ENCODE measurements at places on chromosomes 16 and 17.

- DNase-seq: no peak
Measured at GRCh38 chr17:28827672-28828071, 14.9 kb downstream of the FAM222B start.

DNA sequence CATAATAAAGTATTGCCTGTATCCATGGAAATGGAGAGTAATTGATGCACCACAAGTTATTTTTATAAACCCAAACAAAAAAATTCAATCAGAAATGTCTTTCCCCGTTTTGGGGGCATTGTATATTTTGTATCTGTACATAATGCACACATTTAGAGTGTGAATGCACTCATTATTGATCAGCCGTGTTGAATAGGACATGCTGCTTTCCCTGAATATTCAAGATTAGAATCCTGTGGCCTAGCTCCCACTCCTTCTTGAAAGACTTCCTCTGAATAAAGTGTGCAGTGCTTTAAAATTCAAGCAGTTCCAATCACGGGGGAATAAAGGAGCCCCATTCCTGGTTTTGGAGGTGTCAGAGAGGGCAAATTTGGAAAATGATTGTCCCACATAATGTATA lies 103.8 kb upstream of the TOX3 start:
- DNase-seq: no peak

- no peak for DNase-seq
Measured at GRCh38 chr17:28878981-28879380, 18.6 kb downstream of the FLOT2 start.

GRCh38 chr16:70774261-70774660 lies 26.7 kb downstream of the VAC14 start:
- no peak for DNase-seq

GRCh38 chr16:66899945-66900710 lies 18.6 kb downstream of the CDH16 start:
- DNase-seq: no peak

GRCh38 chr16:89442588-89442987 lies 47.8 kb downstream of the ANKRD11 start:
- DNase-seq: no peak

DNA sequence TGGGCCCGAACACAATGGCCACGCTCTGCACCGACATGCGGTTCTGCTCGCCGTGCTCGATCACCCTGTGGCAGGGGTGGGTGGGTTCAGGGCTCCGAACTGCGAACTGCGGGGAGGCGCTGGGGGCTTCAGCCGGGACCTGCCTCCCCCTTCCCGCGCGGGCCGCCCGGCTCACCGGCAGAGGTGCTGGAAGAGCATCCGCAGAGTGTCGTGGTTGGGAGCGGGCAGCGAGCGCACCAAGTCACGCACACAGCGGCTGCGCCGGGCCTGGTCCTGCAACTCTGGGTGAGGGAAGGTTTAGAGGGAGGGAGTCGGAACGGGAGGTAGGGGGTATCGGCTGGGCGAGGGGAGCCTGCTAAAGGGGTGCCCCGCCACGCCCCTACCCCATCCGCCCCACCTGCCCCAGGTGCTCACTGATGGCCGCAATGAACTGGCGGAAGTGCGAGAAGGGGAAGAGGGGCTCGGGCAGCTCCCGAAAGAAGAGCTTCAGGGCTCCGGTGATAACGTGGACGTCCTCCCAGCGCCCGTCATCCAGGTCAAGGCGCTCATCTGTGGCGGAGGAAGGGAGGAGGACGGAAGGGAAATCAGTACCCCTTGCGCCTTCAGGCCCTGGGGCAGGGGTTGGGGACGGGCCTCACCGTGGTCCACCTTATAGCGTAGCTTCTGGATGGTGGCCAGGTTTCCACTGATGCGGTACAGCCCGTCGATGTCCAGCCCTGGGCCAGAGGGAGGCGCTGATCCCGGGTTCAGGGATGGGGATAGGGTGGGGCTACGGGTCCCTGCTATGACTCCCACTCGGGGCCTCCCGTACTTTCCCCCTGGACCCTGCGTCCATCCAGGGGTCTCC lies 36.9 kb downstream of the ARHGAP27 start:
- no peak for DNase-seq

- DNase-seq: no peak
Measured at GRCh38 chr16:69049146-69049545, 56.3 kb upstream of the HAS3 start.

DNA sequence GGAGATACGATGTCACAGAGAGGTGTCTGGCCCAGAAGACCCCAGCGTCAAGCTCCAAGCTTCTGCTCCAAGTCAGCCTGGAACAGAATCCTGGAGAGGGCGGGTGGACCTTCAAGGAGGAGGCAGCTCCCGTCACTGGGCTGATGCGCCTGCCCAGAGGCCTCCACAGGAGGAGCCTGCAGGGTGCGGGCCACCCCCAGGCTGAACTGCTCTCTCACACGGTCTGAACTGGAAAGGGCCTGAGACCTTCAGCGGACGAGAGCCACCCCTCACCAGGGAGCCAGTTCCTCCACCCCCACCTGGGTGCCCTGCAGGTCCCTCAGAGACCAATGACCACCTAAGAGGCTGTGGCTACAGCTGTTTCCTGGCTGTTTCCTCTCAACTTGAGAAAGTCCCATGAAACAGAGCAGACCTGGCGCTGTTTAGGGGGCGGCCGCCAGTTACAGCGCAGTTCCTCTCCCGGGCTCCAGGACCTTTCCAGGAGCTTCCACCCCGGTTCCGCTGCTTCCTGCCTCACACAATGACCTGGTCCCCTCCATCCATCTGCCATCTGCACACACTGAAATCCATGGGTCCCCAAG lies 36.0 kb upstream of the KLHDC4 start:
- no peak for DNase-seq

Data from anterior cingulate cortex (tissue), 58 donors.